Kidney glomerular epithelial cell (primary cell): ENCODE measurements at places on chromosomes 6 and 20.

- DNase-seq, result no peak
These were observed 39.5 kb downstream of the ZDHHC14 start for GRCh38 chr6:157420497-157420896.

DNA sequence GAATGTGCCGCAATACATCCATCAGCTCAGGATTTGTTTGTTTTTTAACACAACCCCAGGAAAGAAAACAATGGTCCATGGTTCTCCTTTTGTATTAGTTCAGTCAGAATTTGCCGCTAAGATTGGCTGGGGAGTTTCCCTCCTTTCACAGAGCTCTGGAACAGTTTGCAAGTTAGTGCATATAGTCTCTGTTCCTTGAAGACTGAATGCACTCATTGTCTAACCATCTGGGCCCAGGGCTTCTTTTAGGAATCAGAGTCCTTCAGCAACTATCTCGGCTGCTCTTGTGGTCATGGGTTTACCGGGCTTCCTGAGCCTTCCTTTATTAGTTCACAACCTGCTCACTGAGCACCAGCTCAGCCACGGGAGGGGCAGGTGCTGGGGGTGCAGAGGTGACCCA lies 121.3 kb downstream of the SLC23A2 start:
- DNase-seq, result no peak

DNA sequence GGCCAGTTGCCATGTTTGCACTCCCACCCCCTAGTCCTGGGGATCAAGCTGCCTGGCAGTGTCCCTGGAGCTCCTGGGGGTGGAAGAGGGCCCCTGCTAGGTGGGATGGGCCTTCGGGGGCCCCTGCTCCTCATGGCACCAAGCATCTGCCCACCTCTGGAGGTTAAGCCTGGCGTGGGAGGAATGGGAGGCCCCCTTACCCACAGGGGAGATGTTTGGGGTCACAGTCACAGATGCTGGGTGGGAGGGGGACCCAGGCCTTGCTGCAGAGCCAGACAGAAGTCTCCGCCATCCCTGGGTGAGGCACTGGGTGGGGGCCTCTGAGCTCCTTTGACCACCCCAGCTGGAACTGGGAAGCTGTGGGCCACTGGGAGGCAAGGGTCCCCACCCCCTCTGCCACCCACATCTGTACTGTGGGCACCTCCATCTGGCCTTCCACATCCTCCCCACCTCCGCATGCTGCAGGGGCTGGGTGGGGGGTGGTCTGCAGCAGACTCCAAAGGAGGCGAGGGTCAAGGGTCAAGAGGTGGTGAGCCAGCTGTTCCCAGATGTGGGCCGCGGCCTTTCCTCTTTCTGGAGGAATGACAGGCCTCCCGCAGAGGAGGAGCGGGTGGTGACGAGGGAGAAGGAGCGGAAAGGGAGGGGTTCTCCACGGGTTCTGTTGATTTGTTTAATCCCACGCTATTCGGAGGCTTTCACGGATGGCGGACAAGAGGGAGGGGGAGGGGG lies 41.5 kb downstream of the YTHDF1 start:
- no peak for DNase-seq

GRCh38 chr6:13593720-13594119 lies 19.3 kb downstream of the SIRT5 start:
- no peak for DNase-seq

DNA sequence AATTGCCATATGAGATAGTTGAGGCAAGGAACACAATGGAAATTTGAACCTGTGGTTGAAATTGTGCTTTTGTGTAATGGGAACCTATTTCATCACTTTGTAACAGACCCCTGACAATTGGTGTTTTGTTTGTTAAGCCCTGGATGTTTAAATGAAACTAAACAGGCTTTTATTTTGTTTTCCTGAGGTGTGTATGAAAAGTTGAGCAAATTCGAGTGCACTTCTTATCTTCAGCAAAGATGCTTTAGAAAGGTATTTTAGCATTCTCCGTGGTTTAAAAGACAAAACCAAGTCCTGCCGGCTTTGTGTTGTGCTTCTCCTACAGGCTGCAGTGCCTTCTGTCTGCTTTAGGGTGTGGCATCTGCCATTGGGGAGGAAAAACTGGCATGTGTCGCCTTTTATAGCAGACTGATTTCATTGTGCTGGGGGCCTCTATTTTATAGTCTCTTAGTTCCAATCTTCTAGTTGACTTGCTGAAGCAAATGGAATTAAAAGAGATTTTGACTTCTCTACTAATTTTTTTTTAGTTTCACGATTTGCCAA lies 2.2 kb upstream of the ARID1B start:
- no peak for DNase-seq

GRCh38 chr20:25457886-25458680 lies 50.6 kb downstream of the GINS1 start:
- no peak for DNase-seq

DNA sequence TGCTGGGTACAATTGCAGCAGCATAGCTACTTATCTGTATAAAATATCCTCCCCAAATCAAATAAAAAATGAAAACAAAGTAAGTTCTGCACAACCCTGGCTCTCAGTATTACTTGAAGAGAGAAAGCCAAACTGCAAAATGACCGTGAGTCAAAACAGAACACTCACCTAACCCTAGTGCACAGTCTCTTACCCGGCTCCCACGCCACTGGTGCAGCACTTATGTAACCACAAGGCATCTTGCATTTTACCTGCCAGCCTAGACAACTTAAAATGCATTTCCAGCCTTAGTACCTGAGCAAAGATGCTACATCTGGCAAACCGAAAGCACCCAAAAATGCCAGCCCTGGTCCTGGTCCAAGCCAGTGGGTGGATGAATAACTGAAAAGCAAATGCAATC lies 12.4 kb upstream of the SIRPB1 start:
- no peak for DNase-seq

DNA sequence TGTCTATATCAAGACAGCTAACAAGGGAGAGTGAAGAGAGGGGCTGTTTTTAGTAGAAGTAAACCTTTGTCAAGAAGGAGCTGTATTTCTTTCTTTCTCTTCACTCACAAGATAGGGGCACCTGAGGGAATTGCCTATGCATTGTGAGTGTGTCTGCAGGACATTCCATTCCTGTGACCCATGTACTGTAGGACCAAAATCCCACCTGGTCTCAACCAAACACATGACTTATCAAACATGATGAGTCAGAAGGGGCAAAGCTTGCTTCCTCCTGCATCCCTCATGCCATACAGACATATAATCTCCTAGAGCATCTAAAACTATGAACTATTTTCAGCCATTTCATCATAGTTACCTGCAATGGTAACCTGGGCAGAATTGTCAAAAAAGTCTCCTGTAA lies 21.8 kb downstream of the PKHD1 start:
- peak; percentile 26 for DNase-seq

- DNase-seq, result no peak
These were observed 11.1 kb upstream of the EXOC2 start for GRCh38 chr6:704046-704445.

DNA sequence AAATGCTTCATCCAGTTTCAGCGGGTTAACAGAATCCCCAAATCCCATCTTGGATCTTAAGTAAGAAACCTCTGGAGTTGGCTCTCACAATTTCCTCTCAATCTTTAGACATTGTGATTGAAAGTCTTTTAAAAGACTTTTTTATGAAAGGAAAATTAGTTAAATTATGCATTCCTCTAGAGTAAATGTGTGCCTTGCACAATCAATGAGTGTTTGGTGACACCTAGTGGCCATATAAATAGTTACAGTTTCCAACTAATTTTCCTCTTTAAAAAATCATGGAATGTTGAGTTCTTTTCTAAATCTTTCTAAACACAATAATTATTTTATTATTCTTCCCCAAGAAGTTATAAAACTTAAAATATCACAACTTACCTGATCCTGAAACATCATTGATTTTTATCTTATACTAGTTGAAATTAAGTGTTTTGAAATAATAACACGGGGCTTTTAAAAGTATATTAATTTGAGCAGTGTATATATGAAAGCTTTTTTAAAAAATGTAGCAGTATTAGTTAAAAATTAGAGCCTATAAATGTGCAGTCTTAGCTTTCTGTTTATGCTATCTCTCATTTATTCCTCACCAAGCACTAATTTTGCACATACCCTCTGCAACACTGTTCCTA lies 66.4 kb downstream of the PKHD1 start:
- peak; percentile 31 for DNase-seq

DNA sequence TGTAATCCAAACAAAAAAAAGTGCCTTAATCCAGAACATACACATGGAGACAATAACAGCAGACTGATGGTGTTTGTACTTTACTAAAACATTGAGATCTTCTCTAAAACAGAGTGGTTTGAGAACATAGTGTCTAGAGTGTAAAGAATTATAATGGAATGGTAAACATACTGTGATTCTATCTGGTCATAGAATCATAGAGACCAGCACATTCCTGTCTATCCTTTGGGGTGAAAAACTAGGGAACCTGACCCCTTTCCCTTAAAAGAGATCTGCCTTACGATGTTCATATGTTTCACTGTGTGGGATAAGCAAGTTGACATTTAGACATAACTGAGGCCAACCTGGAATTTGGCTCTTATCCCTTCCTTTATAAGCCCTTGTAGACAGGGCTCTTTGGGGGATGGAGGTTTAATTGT lies 55.7 kb downstream of the TRMT11 start:
- no peak for DNase-seq

DNA sequence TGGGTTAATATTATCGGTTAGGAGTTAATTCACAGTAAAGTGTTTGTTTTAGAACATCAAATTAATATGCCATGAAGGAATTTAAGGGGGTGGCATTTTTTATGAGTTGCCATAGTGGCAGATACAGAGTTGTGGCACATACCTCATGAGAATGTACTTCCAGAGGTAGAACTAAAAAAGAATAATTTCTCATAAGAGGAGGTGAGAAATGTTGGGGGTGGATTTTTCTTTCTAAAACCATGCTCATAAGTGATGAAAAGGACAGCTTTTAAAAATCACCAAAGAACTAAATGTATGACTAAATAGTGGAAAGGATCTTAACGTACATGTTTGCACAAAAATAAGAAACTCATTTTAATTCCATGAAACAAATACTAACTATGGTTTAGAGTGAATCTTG lies 58.7 kb downstream of the SHLD1 start:
- DNase-seq, result no peak
